ENCODE measurements at places on chromosomes 7 and 10.

- DNase-seq: no peak
Measured at GRCh38 chr7:12609561-12609960, 39.0 kb downstream of the SCIN start.

GRCh38 chr10:127278001-127278400 is 81.6 kb upstream of the INSYN2A start:
- no peak for DNase-seq

DNA sequence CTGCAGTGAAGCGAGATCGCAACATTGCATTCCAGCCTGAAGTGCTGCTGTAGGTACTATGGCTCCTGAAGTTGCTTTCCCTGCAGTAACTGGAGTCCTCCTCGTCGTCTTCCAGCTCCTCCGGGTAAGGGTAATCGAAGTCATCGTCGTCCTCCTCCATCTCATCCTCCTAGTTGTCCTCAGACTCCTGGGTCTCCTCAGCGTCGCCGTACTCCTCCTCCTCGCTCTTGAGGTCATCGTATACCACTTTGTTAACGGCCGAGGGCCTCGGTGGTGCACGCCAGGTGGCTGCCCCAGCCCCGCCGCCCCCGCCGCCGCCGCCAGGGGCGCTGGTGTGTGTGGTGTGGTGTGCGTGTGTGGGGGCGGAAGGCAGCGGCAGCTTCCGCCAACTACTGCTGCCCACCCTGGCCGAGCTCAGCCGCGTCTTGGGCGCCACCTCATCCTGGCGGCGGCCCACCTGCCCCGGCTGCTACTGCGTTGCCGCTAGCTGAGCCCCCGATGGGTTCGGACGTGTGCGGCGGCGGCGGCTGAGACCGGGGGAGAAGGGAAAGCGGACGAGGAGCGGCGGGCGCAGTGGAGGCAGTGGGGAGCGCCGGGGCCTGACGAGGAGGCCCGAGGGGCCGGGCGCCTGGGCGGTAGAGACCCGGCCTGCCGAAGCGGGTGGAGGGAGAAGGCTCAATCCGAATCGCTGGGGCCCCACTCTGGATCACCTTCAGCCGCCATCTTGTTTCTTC is 11.8 kb upstream of the ACBD5 start:
- no peak for DNase-seq

DNA sequence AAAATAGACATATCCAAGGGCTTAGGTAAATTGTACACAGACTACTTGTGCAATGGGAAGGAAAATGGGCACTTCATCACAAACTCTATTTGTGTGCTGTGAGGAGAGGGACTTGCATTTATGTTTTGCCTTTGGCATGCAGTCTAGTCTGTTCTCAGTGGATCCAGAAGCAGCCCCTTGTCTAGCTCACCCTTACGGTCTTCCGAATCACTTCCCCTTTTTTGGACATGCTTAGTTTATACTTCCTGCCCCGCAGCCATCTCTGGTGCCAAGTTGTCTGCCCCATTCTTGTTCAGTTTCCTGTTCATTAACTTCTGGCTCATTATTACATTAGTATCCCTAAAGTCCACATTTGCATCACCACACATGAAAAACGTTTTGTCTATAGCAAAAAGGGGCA is 161.6 kb downstream of the NRCAM start:
- no peak for DNase-seq

- DNase-seq: no peak
Measured at GRCh38 chr7:36942025-36942424, 217.7 kb upstream of the AOAH start.

DNA sequence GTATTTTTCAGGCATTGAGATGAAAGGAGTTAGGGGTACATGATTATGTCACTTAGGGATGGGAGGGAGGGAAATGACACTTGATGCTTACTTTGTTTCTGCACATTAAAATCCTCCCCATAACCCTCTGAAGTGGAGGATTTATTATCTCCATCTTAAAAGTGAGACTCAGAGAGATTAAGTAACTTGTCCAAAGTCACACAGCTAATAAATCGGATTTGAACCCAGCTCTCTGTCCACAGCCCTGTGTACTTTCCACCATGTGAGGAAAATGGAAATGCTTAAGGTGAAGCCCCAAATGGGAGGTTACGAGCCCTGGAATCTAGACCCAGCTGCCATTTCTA is 58.6 kb downstream of the HK1 start:
- DNase-seq: no peak

DNA sequence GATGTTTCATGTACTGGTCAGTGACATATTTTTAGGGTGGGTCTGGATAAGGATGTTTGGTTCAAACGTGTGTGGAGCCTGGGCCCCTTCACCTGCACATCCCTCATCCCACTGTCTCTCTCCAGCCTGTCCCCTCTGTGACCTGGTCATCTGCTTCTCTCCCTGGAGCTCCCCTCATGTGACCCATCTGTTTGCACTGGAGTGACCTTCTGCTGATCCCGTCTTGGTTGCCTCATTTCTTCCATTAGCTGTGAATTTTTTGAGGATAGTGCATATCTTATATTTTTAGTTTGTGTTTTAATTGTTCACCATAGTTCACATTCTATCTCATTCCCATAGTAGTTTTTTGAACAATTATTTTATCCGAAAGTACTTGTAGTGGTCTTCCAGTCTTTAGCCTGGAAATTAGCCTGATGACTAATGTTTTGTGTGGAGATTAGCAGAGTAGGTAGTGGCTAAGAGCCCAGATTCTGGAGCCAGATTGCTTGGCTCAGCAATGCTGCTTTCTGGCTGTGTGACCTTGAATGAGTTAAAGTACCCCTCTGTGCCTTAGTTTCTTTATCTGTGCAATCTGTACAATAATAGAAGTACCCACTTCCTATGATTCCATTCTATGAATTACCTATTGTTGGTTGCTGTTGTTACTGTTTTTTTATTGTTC is 224.5 kb downstream of the LRMDA start:
- no peak for DNase-seq

GRCh38 chr7:148918058-148918596 is 34.0 kb upstream of the EZH2 start:
- DNase-seq: no peak

DNA sequence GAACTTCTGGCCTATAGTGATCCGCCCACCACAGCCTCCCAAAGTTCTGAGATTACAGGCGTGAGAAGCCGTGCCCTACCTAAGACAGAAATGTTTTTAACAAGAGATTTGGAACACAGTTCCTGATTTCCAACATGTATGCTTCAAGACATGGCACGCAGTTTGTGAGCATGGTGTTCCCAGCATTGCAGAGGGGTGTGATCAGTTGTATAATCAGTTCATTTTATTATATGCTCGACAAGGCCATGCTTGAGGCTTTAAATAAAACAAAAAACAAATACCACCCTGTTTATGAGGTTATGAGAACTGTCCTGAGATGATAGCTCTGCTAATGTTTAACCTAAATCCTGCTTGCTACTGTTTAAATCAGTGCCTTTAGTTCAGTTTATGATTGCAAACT is 60.2 kb downstream of the TASOR2 start:
- peak; percentile 56 for DNase-seq

All from prostate gland (tissue), 2 donors.